ENCODE measurements at places on chromosomes 5 and 9. TPM values are rescaled to one million over a fixed set of nuclear protein-coding genes. Genes with fewer than 3 reads are reported as not detected.

- H3K27me3 ChIP-seq, result no peaks in the 10 kb centered on the region
- H3K36me3 ChIP-seq, result no peaks in the 10 kb centered on the region
- H3K4me3 ChIP-seq, result no peak overlapping the region
- no peak for DNase-seq
These were observed 4.8 kb upstream of the PPARGC1B start for GRCh38 chr5:149725296-149725695.

- no peak for DNase-seq
- no peak overlapping the region for H3K4me3 ChIP-seq
- no peak overlapping the region for H3K27ac ChIP-seq
- no peaks in the 10 kb centered on the region for H3K27me3 ChIP-seq
These were observed 1070.3 kb upstream of the CDH18 start for GRCh38 chr5:21058289-21058688.

DNA sequence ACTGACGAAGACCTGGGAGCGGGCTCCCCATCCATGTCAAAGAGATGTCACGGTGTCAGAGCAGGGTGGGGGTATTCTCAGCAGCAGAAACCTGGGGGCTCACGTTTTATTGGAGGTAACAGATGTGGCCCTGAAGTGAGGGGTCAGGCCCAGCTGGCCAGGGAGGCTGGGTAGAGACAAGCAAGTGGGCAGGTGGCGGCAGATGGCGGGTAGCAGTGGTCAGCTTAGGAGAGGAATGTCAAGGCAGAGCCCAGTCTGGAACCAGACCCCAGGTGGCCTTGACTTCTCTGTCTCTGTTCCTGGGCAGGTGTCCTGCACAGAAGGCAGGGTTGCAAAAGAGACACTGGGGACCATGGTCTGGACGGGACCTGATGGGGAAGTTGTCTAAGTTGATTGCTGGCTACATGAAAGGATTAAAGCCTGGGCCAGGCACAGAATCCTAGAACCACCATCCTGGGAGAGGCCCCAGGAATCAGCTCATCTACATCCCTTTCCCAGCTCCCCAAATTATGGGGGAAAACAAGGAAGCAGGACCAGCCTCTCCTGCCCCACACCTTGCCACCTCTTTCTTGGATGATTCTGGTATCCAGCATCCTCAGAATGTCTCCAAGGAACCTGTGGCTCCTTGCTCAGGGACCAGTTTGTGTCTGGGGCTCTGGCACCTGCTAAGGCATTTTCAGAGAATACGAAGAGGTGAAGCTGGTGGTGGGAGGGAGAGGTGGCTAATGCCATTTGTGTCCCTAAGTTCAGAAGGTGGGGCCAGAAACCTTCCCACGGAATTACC, 72.5 kb downstream of the AMBP start:
- peaks cover 34% of the 10 kb centered on the region for H3K36me3 ChIP-seq
- H3K4me3 ChIP-seq, result no peak overlapping the region
- no peaks in the 10 kb centered on the region for H3K27me3 ChIP-seq
- H3K27ac ChIP-seq, result no peak overlapping the region
- no peaks in the 10 kb centered on the region for H3K4me1 ChIP-seq

DNA sequence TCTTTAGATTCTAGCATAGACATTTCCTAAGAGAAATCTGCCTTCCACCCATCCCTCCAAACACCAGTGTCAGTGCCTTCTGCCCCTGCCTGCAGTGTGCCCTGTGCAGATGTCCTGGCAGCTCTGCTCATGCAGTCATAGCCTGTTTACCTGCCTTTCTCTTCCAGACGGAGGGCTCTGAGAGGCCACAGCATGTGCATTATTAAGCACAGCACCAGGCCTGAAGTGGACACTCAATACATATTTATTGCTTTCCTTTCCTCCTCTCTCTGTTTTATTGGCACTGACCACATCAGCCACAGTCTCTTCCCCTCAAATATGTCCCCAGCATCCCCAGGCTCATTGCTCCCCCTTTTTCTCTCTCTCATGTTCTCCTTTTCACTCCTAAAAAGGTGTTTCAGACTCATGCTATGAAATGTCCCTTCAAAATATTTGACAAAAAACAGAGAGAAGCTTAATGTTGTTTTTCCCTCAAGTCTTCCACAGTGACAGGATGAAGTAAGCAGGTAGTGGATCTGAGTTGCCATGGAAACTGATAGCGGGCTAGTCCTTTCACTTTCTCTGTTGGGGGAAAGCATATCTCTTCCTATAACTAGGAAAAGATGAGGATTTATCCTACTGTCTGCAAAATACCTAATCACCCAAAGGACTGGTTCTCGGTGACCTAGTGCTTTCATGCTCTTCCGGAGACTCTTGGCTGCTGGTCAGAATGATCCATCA, 100.9 kb downstream of the ATP10B start:
- no peak for DNase-seq
- no peak overlapping the region for H3K27ac ChIP-seq
- H3K4me3 ChIP-seq, result no peak overlapping the region
- H3K27me3 ChIP-seq, result no peaks in the 10 kb centered on the region

GRCh38 chr9:68489646-68490045, 51.0 kb downstream of the TMEM252 start:
- H3K27me3 ChIP-seq, result no peaks in the 10 kb centered on the region
- DNase-seq, result no peak
- H3K36me3 ChIP-seq, result peaks cover 21% of the 10 kb centered on the region
- no peak overlapping the region for H3K27ac ChIP-seq

- no peak for DNase-seq
- no peak within 1 kb of the TSS for H3K4me3 ChIP-seq
- H3K36me3 ChIP-seq, result no peaks in the 10 kb centered on the region
- H3K4me1 ChIP-seq, result peaks cover 26% of the 10 kb centered on the region
- peaks cover 71% of the 10 kb centered on the region for H3K27me3 ChIP-seq
These were observed at the start of gene FOXE1 for GRCh38 chr9:97853056-97853843. TSS of gene FOXE1 (plus strand) at chr9:97853226. CDS start at chr9:97853915, 689 bp downstream.

DNA sequence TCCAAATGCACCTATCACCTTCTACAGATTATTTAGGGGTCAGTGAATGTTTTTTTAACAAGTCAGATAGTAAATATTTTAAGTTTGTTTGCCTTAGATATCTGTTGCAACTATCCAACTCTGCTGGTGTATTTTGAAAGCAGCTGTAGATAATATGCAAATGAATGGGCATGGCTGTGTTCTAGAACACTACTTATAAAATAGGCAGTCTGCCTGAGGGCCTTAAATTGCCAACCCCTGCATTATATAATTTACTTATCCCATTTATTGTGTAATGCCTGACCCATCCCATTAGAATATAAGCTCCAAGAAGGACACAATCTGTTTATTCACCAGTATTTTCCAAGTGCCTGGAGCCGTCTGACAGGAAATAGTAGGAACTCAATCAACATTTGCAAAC, 149.0 kb downstream of the TTC39B start:
- H3K27ac ChIP-seq, result no peak overlapping the region
- no peaks in the 10 kb centered on the region for H3K36me3 ChIP-seq
- H3K27me3 ChIP-seq, result peaks cover 3% of the 10 kb centered on the region
- no peak overlapping the region for H3K4me3 ChIP-seq

- DNase-seq, result no peak
- no peak overlapping the region for H3K4me3 ChIP-seq
- H3K36me3 ChIP-seq, result no peaks in the 10 kb centered on the region
- H3K27me3 ChIP-seq, result no peaks in the 10 kb centered on the region
These were observed 73.1 kb downstream of the ARHGAP26 start for GRCh38 chr5:142842994-142843905.

GRCh38 chr5:72459089-72459661, 48.0 kb downstream of the ZNF366 start:
- H3K27me3 ChIP-seq, result no peaks in the 10 kb centered on the region
- no peak overlapping the region for H3K4me3 ChIP-seq
- DNase-seq, result peak; percentile 79
- no peaks in the 10 kb centered on the region for H3K4me1 ChIP-seq

GRCh38 chr5:126777257-126777974, 480 bp downstream of the LMNB1 start:
- H3K4me3 ChIP-seq, result peak overlapping the region; percentile 73
- H3K27ac ChIP-seq, result peak overlapping the region; percentile 59
- no peaks in the 10 kb centered on the region for H3K27me3 ChIP-seq

GRCh38 chr9:2420543-2420942, 201.0 kb upstream of the VLDLR start:
- no peak for DNase-seq
- no peaks in the 10 kb centered on the region for H3K4me1 ChIP-seq
- H3K27me3 ChIP-seq, result no peaks in the 10 kb centered on the region
- H3K4me3 ChIP-seq, result no peak overlapping the region
- H3K36me3 ChIP-seq, result no peaks in the 10 kb centered on the region
- no peak overlapping the region for H3K27ac ChIP-seq

- no peaks in the 10 kb centered on the region for H3K27me3 ChIP-seq
- H3K4me1 ChIP-seq, result no peaks in the 10 kb centered on the region
- H3K4me3 ChIP-seq, result no peak overlapping the region
- no peak for DNase-seq
These were observed 43.5 kb upstream of the CAVIN4 start for GRCh38 chr9:100534401-100534800.

DNA sequence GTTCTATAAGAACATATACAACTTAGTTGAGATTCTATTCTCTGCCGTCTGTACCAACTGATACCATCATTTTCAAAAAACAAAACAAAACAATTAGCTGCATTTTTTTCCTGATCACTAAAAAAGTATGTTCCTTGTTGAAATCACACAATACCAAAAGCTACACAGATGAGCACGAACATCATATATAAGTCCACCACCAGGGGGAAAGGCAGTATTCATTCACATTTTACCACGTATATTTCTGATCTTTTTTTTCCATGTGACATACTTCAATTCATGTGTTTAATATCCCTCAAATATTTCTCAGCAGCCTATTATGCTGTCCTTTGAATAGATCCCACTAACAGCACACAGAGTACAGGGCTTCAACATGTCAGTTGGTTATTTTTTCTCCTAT, 40.6 kb downstream of the IRX2 start:
- peak; percentile 8 for DNase-seq
- H3K36me3 ChIP-seq, result no peaks in the 10 kb centered on the region
- no peak overlapping the region for H3K4me3 ChIP-seq
- no peak overlapping the region for H3K27ac ChIP-seq

GRCh38 chr5:158995694-158996173, 104.0 kb downstream of the EBF1 start:
- peak overlapping the region; percentile 59 for H3K27ac ChIP-seq
- peaks cover 5% of the 10 kb centered on the region for H3K4me1 ChIP-seq
- DNase-seq, result peak; percentile 47
- H3K4me3 ChIP-seq, result no peak overlapping the region

DNA sequence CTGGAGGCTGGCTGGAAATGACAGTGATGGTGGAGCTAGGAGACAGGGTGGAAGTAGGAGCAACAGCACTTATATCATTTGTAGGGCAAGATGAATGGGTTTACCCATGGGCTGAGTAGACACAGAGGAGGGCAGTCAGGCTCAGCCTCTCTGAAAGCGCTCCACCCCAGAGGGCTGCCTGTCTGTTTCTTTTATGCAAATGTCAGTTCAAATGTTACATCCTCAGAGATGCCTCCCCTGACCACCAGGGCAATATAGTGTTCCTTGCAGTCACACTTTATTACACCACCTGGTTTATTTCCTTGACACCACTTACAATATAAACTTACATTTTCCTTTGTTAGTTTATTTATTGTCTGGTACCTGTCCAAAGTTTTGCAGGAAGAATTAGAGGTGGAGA, 159.5 kb upstream of the IL12B start:
- no peak overlapping the region for H3K27ac ChIP-seq
- no peak overlapping the region for H3K4me3 ChIP-seq
- DNase-seq, result no peak
- H3K4me1 ChIP-seq, result no peaks in the 10 kb centered on the region
- H3K27me3 ChIP-seq, result no peaks in the 10 kb centered on the region

DNA sequence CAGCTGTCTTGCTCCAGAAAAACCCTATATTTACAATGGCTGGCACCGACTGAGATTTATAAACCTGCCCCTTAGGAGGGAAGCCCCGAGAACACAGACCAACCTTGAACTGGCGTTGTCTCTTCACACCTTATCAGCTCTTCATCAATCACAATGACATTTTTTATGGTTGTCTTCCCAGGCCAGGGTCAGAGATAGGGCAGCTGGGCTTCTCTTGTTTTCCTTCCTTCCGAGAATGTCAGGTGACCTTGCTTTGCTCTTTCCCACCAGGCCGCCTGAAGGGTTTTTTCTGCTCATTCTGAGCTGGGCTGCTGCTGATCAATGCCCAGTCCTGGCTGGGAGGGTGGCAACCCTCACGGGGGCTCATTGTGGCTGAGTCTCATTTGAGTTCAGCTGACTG, 619.1 kb downstream of the CCDC171 start:
- no peak for DNase-seq
- H3K27me3 ChIP-seq, result no peaks in the 10 kb centered on the region
- H3K4me3 ChIP-seq, result no peak overlapping the region
- H3K36me3 ChIP-seq, result no peaks in the 10 kb centered on the region
- no peak overlapping the region for H3K27ac ChIP-seq
- H3K4me1 ChIP-seq, result no peaks in the 10 kb centered on the region

DNA sequence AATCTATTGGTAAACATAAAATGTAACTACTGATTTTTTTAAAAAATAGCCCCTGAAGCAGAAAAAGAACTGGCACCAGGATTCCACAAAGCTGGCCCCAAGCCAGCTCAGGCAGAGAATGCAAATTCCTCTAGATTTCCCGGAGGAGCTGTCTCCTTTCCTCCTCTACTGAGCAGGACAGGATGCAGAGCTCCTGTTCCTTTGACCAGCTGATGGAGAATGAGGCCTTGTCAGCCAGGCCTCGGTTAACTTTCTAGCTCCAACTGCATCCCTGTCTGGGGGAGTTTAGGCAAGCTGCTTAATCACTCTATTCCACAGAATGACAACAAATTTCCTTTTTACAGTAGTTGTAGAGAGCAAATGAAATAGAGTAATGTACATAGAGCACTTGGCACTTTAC, 155.5 kb downstream of the GNAQ start:
- H3K4me1 ChIP-seq, result no peaks in the 10 kb centered on the region
- no peak overlapping the region for H3K4me3 ChIP-seq
- H3K27ac ChIP-seq, result peak overlapping the region; percentile 40
- peaks cover 3% of the 10 kb centered on the region for H3K36me3 ChIP-seq
- peak; percentile 28 for DNase-seq

GRCh38 chr5:6902597-6902996, 189.4 kb downstream of the TENT4A start:
- no peak overlapping the region for H3K27ac ChIP-seq
- H3K4me1 ChIP-seq, result no peaks in the 10 kb centered on the region
- DNase-seq, result no peak
- H3K27me3 ChIP-seq, result no peaks in the 10 kb centered on the region
- H3K36me3 ChIP-seq, result no peaks in the 10 kb centered on the region

Gene PDE6A
- polyA plus RNA-seq, result 0.06 TPM

Gene CRHBP
- polyA plus RNA-seq, result 0.21 TPM

Gene FOXD4L5
- 0.01 TPM for polyA plus RNA-seq

Gene POU5F2
- 0.14 TPM for polyA plus RNA-seq

Gene LHFPL2
- polyA plus RNA-seq, result 6.5 TPM

Gene OR1Q1
- not detected for polyA plus RNA-seq

Gene FAM53C
- 8.2 TPM for polyA plus RNA-seq

Gene ARL14EPL
- polyA plus RNA-seq, result 0.10 TPM

Gene SLC1A3
- 47.6 TPM for polyA plus RNA-seq

Gene SCGB3A2
- polyA plus RNA-seq, result 2,733 TPM
